ENCODE measurements at places on chromosomes 1 and 21.

DNA sequence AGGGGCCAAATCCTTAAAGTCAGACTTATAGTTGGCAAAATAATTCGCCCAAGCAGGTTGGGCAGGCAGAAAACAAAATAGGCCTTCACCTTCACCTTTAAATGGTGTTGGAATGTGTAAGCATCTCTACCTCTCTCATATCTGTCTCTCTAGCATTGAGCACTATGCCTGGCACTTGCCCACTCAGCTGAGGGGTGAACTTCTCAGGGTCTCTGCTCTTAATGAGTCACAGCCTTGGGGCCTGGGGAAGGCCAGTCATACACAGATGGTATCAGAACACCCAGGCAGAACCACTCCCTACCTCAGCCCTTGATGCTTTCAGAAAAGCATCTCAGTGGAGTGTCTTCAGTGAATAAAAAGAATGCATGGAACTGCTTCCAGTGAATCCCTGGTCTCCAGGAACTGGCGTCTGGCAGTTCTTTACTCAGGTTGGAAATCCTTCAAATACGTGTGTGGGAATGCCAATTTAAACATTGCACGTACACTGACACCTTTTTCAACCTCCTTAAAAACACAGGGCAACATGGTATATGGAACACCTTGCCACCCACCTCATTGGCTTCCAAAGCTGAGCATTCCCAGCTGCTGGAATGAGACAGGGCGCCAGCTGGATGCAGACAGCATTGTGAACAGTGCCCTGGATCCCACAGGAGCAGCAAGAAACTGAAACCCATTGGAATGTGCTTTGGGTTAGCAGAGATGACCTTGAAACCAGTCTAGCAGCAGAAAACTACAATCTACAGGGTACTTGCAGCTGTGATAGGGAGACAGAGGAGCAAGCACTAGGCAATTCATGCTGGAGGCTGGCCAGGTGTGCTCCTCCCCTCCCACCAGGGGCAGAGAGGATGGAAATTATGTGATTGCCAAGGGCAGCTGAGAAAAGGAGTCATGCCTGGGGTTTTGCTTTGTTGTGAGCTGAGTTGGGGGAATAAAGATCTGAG, 30.0 kb downstream of the ZNF697 start:
- no peak for DNase-seq

DNA sequence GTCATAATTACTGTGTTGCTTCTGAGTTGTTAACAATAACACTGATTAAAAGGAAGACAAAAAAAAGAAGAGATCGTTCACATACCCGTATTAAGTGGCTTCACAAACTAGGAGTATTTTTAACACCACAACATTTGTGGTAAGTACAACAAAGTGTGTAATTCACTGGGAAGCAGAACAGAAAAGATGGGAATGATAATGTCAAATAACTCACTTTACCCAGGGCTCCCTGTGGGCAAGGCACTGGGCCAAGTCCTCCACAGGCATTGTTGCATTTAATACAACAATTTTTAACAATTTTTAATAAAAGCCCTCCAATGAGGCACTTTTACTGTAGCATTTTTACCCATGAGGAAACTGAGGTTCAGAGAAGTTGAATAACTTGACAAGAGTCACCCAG, 385.0 kb upstream of the ST6GALNAC5 start:
- DNase-seq: no peak

- DNase-seq: peak; percentile 77
These were observed 21.6 kb upstream of the POFUT2 start for GRCh38 chr21:45309069-45309986.

- DNase-seq: no peak
These were observed 230.9 kb downstream of the DUSP10 start for GRCh38 chr1:221510793-221511503.

DNA sequence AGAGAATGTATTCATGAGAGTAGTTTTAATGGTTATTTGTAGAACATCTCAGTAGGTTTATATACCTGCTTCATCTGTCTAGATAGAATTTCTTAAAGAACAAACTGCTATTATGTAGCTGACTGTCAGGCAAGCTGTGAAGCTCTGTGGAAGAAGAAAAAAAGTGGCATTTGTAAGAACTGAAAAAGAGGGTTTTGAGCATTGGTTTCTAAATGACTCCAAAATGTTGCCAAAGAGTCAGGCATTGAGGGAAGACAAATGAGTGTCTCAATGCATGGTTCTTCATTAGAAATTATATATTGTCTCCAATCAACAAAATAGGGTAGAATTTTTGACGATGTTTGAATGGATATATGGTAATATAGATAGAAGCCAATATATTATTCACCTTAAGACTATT, 1276.1 kb downstream of the KCNT2 start:
- no peak for DNase-seq

DNA sequence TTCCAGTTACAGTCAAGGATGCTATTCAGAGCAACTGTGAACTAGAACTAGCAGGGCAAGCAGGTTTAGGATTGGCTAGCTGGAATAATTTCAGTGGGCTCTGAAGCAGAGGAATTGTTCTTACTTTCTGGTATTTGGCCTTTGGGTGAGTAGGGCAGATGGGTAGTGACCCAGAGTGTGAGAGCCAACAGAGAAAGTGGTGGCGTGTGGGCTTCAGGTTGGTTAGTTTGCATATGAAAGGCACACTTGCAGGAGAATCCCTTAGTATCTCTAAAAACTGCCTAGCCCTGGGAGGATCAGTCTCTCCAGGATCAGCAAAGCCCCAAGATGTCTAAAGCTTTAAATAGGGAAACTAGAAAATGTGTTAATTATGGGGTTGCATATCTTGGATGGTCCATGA, 67.6 kb upstream of the LRRC8B start:
- no peak for DNase-seq

GRCh38 chr21:40335704-40336103, 468.5 kb downstream of the PCP4 start:
- no peak for DNase-seq

DNA sequence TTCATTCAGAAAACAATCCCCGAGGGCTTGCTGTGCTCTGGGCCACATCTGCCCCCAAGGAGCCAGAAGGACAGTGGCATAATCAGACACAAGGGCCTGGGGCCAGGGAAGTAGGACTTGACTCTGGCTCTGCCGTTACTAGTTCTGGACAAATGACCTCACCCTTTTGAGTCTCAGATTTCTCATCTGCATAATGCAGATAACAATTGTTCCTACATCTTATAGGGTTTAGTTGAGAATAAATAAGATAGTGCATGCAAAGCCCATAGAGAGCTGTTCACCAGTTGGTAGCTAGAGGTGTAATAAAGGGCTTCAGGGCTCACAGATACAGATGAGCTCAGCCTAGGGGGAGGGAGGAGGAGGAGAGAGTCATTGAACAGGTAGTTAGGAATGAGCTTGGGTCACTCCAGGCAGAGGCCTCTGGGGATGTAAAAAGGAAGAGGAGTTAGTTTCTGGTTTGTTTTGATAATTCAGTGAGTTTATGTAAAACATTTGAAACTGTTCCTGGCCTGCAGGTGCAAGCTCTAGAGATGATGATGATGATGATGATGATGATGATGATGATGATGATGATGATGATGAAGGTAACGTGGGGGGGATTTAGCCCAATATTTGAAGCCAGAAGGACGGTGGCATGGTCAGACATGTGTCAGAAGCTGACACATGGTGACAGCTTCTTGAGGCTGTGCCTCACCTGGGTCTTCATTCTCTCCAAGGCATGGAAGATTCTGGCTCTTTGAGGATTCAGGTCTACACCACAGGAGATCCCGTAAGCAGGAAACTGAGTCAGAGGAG, 858 bp downstream of the LACTBL1 start:
- DNase-seq: no peak

GRCh38 chr1:117613969-117614729, 8.3 kb downstream of the TENT5C start:
- no peak for DNase-seq
